ENCODE measurements at places on chromosomes 6 and 20.
A peak's percentile ranks its signal among the peaks of the same experiment; 100 is the strongest.

DNA sequence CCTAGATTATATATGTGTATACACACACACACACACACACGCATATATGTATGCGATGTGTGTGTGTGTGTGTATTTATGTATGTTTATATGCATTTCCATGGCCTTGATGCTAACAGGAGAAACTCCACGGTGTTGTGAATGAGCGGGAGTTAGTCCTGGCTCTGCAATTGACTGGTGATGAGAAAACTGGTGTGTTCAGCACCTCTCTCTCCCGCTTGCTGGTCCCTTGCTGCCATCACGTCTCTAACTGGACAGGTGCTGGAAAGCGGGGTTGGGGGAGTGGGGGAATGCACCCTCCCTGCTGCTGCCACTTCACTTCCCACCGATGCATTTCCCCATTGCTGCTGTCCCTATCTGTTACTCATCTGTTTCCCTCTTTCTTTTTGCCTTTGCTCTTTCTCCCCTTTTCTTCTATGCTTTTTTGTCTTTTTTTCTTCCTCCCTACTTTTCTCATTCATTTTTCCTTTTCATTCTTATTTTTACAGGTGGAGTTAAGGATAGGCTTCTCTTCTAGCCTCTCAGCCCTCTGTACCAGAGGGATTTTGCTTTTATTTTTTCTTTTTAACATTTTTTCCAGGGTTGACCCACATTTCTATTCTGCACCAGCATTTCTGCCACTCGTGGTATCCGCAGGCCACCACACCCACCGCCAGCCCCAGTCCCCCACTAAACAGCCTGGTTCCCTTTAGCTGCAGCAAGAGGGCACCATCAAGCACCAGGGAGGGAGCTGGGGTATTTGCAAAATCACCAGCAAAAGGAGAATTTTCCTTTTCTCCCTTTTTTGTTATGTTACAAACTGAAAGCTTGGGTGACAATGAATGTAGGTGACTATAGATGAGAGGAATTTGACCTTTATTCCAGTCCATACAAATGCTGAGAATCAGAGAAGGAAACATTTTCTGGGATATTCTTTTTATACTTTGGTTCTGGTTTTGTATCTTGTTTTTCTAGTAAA lies 115.6 kb downstream of the TCP11 start:
- H3K4me3 ChIP-seq = no peak overlapping the region
- H3K36me3 ChIP-seq = peaks cover 3% of the 10 kb centered on the region
- H3K27me3 ChIP-seq = no peaks in the 10 kb centered on the region
- peak overlapping the region; percentile 95 for H3K27ac ChIP-seq

DNA sequence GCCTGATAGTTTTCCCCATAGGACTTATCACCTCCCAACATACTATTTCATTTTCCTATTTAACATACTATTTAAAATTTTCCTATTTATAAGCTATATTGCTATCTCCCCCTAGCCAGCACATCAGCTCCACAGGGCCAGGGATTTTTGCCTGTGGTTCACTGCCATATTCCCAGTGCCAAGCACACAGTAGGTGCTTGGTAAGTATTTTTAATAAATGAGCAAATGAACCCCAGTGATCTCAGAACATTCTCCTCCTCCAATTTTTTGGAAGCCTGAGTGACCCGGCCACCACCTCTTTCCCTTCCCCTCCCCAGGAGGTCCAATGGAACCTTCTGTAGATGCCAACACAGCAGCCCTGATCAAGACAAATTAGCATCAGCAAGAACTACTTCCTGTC lies 33.3 kb downstream of the NFATC2 start:
- no peak for DNase-seq
- H3K4me1 ChIP-seq = no peaks in the 10 kb centered on the region
- H3K27ac ChIP-seq = no peak overlapping the region
- no peaks in the 10 kb centered on the region for H3K27me3 ChIP-seq
- H3K4me3 ChIP-seq = no peak overlapping the region

DNA sequence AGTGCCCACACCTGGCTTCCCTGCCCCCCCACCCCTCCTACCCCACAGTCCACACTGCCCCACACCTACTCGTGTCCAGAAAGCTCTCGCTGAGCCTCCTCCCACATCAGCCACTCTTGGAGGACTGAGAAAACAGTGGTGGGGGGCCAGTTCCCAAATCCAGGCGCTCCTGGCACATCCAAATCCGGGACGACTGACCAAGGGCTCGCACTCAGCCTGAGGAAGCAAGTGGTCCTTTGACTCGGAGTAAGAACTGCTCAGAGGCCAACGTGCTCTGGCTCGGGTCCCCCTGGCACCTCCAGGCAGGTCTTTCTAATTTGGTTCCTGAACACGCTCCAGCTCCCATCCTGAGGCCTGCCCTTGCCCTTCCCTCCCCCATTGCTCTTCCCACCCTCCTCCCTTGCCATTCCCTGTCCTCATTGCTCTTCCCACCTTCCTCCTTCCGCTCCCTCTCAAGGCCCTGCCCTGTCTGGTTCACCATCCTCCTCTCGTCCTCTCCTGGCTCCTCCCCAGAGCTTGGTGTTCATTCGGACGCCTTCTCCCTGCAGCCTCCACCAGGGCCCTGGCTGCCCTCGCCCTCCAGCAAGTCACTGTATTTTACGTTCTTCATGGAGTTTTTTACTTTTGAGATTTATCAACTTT lies 83.6 kb downstream of the THBS2 start:
- H3K4me3 ChIP-seq = no peak overlapping the region
- H3K4me1 ChIP-seq = no peaks in the 10 kb centered on the region
- no peaks in the 10 kb centered on the region for H3K36me3 ChIP-seq
- DNase-seq = no peak
- H3K27ac ChIP-seq = no peak overlapping the region
- H3K27me3 ChIP-seq = no peaks in the 10 kb centered on the region

DNA sequence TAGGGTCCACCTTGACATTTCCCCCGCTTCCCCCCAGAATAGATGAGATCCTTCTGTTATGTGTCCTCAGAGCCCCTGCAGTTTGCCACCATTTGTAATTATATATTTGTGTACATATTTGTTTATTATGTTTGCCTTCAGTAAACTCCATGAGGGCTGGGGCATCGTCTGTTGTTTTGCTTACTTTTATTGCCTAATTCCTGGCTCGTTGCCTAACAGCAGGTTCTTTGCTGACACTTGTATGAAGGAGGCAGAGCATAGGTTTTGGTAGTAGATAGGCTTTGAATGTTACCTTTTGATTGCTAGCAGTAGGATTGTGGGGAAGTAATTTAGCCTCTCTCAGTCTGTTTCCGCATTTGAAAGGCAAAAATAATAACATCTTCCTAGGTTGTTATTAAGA lies 9.9 kb downstream of the MAP3K4 start:
- DNase-seq = no peak
- no peaks in the 10 kb centered on the region for H3K27me3 ChIP-seq
- no peak overlapping the region for H3K27ac ChIP-seq
- no peak overlapping the region for H3K4me3 ChIP-seq
- H3K4me1 ChIP-seq = peaks cover 18% of the 10 kb centered on the region
- no peaks in the 10 kb centered on the region for H3K36me3 ChIP-seq

GRCh38 chr6:45835721-45836437 lies 179.8 kb downstream of the CLIC5 start:
- H3K27ac ChIP-seq = no peak overlapping the region
- no peaks in the 10 kb centered on the region for H3K27me3 ChIP-seq
- H3K4me1 ChIP-seq = no peaks in the 10 kb centered on the region
- H3K36me3 ChIP-seq = no peaks in the 10 kb centered on the region
- no peak overlapping the region for H3K4me3 ChIP-seq

- H3K36me3 ChIP-seq = no peaks in the 10 kb centered on the region
- no peak overlapping the region for H3K4me3 ChIP-seq
- H3K27ac ChIP-seq = no peak overlapping the region
- no peaks in the 10 kb centered on the region for H3K27me3 ChIP-seq
- H3K4me1 ChIP-seq = peaks cover 7% of the 10 kb centered on the region
- no peak for DNase-seq
These were observed 1.3 kb upstream of the MUCL3 start for GRCh38 chr6:30939473-30939872.

- no peaks in the 10 kb centered on the region for H3K4me1 ChIP-seq
- no peaks in the 10 kb centered on the region for H3K36me3 ChIP-seq
- no peaks in the 10 kb centered on the region for H3K27me3 ChIP-seq
- H3K27ac ChIP-seq = no peak overlapping the region
- no peak for DNase-seq
These were observed 114.5 kb downstream of the SLC22A3 start for GRCh38 chr6:160462551-160463109.

GRCh38 chr6:65988006-65988405 lies 281.0 kb upstream of the EYS start:
- no peaks in the 10 kb centered on the region for H3K36me3 ChIP-seq
- no peaks in the 10 kb centered on the region for H3K27me3 ChIP-seq
- H3K27ac ChIP-seq = no peak overlapping the region

- H3K27ac ChIP-seq = peak overlapping the region; percentile 28
- no peak for DNase-seq
- no peaks in the 10 kb centered on the region for H3K4me1 ChIP-seq
- no peak overlapping the region for H3K4me3 ChIP-seq
These were observed 40.3 kb upstream of the CD93 start for GRCh38 chr20:23126281-23127061.
